ENCODE measurements at places on chromosomes 1 and 21.

DNA sequence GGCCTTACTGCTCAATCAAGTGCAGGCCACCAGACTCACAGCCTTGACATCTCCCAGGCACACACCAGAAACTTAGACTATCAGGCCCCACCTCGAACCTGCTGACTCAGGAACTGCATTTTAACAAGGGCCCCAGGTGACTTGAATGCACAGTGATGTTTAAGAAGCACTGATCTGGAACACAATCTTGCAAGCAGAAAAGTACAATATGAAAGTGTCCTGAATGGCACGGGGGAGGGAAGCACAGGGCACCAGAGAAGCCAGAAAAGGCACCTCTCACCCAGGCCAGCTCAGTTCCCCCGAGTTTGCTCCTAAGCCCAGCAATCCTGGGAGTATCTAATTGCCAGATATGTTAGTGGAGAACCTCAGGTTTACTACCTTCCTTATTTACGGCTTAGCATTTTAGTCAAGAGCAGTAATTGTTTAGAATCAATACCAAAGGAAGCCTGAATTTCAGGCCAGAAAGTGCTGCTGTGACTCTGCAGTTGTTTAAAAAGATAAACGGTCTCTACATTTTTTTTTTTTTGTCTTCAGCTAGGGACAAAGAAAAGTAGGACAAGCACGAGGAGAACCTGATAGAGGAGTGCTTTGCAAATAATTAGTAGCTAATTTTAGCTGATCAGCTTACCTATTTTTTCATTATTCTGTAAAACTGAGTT is 50.9 kb upstream of the CDC42BPA start:
- no peak for DNase-seq

GRCh38 chr1:244919320-244920282 is 55.3 kb upstream of the HNRNPU start:
- no peak for DNase-seq

- DNase-seq, result no peak
Measured at GRCh38 chr1:119953266-119953998, 57.1 kb upstream of the ADAM30 start.

DNA sequence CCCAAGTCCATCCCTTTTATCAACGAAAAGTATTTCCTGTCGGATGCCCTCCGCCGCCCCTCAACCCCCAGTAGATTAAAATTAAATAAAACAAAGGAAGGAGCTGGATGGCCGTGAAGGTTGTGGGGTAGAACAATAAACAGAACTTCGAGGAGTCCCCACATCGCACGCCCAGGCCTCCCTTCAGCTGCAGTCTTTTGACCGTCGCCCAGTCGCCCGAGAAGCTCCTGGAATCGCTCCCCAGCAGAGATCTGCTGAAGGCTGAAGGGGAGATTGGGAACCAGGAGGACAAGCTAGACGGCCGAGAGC is 905 bp downstream of the BARHL2 start:
- no peak for DNase-seq

DNA sequence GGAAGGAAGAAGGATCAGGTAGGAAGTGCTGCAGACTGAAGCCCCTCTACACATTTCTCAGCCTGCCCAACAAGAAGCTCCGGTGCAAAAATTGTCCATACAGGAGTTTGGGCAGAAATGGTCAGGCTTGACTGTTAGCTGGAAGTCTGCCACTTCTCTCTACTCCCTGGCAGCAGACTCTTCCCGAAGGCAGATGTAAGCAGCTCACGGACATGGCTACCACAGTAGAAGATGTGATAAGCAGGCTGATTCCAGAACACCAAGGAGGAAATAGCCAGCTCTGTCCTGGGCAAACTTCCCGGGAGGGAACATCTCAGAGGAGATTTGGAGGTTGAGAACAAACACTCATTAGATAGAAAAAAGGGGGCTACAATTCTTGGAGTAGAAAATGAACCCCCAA is 52.6 kb downstream of the TRABD2B start:
- no peak for DNase-seq

DNA sequence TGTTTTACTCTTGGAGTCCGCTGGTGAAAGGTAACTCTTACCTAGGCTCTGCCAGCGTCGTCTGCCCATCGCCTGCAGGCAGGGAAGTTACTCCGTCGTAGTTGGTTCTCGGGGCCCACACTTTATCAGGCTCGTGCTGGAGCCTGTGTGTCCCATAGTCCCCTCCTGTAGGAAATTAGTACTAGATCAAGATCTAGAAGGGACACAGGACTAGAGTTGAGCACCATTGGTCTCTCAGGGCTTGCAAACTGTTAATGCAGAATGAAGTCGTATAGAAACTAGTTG is 940 bp downstream of the SRRM1 start:
- DNase-seq, result no peak
